Germinal center (tissue), 1 donor: ENCODE measurements at places on chromosomes 3 and 15.

- no peak for DNase-seq
Observed at GRCh38 chr3:72776-73175, 123.8 kb upstream of the CHL1 start.

GRCh38 chr3:108006077-108006771 lies 84.6 kb downstream of the CD47 start:
- DNase-seq, result no peak

DNA sequence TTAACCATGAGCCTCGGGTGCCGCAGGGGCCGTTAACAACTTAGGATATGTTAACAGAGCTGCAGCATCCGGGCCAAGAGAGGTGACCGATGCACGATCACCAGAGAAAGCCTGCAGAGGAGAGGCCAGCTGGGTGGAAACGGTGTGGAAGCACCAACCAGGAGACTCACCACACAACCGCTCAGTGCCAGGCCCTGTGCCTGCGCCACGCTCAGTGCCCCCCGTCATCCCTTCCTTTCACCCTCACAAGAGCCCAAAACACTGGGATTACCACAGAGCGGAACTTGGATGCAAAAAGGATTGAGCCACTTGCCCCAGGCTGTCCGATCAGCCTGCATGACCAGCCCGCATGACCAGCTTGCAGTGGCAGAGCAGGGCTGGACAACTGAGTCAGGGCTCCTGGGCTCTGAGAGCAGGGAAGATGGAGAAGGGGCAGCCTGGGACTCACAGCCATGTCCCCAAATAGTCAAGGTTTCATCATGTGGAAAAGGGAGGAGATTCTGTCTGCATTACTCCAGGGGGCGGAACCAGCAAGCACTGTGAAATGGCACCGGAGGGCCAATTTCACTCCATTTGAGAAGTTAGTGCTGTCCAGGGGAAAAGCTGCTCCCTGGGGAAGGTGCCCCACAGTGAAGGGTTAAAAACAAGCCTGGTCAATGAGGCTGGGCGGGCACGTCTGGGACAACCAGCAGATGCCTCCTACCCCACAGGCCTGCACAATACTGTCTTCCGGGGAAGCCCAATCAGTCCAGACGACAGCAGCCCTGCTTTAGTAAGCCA lies 156.8 kb downstream of the ATP10A start:
- no peak for DNase-seq

DNA sequence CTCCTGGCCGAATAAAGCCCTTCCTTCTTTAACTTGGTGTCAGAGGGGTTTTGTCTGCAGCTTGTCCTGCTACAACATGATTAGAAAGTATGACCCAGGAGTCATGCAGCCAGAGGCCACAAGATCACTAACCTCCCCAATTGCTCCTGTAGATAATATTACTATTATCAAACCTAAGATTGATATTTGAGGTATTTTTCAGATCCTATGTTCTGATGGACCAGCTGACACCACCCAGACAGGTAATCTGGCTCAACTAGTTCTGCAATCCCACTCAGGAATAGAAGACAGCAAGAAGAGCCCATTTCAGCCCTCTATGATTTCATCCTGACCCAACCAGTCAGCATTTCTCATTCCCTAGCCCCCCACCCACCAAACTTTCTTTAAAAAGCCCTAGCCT lies 23.3 kb upstream of the LIMD1 start:
- DNase-seq, result no peak

DNA sequence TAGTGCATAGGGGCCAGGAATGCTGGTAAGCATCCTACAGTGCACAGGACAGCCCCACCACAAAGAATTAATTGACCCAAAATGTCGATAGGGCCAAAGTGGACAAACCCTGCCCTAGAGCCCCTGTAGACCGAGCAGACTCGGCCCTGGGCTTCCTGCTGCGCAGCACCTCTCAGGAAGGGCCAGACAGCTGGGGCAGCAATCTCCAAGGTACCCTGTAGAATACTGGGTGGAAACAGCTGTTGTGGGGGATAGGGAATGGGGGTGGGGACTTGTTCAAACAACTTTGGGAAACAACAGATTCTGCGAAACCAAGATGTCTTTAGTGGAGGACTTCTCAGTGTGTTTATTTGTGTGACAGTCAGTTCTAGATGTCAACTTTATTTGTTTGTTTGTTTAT lies 67.1 kb downstream of the MRPL46 start:
- no peak for DNase-seq
